ENCODE measurements at places on chromosomes 11 and 22.

DNA sequence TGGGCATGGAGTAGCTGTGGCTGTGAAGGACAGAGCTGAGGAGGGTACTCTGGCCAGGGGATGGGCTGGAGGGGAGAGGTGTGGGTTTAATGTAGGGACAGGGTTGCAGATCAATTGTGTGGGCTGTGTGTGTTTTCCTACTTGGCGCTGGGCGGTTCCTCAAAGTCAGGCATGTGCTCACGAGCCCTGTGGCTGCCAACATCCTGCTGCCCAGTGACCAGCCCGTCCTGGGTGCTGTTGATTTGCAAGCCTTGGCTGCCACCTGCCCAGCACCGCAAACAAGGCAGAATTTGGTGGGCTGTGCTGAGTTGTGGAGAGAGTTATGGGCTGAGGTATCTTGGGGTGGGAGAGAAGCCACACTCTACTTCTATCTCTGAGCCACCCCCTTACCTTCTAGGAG lies 69.2 kb downstream of the SCN3B start:
- DNase-seq = no peak

GRCh38 chr22:33666961-33667619 lies 253.2 kb downstream of the LARGE1 start:
- DNase-seq = no peak

- no peak for DNase-seq
These were observed 17.7 kb downstream of the GP1BB start for GRCh38 chr22:19741053-19741452.

GRCh38 chr22:40401532-40401931 lies 31.1 kb downstream of the SGSM3 start:
- no peak for DNase-seq

- DNase-seq = no peak
These were observed 9.7 kb downstream of the MMP3 start for GRCh38 chr11:102833731-102834130.

DNA sequence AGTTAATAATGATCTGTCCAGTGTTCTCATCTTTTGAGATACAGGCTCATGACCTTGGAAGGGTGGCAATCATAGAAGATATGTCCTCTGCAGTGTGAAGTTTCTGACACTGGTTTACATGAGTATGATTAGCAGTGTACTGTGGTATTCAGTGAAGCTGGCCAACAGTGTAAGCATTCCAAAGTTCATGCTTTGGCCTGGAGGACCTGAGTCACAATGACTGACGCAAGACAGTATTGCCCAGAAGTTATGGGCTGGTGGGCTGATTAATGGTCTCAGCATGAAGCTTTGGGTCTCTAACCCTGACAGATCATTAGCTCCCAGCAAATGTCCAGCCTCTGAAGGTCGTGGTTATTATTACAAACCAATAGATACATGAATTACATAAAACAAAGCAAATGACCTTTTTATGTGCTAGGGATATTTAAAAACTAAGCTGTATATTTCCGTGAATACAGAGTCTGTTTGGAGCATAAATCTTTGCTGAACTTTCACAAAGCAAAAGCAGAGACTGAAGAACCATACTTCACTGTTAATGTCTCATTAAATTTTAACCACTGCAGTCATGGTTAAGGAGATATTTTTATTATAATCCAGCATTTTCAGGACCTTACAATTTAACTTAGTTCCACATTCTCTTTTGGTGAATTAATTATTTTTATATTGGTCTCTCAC lies 28.3 kb upstream of the USP47 start:
- DNase-seq = no peak

DNA sequence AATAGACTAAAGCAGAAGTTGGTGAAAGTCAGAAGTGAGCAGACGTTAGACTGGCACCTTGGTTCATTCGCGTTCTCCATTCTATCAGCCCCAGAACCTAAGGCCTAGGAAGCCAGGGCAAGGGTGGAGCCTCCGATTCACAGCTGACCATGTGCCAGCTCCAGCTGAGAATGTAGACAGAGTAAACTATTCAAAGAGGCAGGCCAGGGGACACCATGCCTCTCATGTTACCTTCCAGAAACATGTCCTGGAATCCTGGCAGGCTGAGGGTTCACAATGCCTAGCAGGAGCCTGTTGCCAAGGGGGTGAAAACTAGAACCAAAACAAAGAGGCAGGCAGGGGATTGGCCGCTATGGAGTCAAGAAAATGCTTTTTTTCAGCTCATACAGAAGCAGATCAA lies 224.4 kb upstream of the POU2AF2 start:
- no peak for DNase-seq

- no peak for DNase-seq
These were observed 22.6 kb upstream of the APLP2 start for GRCh38 chr11:130047141-130047540.

DNA sequence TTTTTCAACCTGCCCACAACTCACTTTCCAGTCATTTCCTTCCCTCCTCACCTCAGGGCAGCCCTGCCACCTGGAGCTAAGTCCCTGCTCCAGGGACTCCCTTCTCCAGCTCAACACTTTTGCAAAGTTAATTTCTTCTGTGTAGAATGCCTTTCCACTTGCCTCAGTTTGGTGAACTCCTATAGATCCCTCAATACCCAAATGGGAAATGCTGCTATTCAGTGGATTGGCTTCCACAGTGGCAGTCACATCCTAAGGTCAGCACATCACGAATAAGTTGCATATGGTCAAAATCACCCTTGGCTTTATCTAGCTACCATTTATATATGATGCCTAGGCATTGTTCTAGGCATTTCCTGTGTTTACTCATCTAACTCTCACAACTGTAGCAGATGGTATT lies 23.6 kb downstream of the GDPD5 start:
- DNase-seq = no peak

- no peak for DNase-seq
These were observed 17.0 kb upstream of the MYRF start for GRCh38 chr11:61735391-61735790.

DNA sequence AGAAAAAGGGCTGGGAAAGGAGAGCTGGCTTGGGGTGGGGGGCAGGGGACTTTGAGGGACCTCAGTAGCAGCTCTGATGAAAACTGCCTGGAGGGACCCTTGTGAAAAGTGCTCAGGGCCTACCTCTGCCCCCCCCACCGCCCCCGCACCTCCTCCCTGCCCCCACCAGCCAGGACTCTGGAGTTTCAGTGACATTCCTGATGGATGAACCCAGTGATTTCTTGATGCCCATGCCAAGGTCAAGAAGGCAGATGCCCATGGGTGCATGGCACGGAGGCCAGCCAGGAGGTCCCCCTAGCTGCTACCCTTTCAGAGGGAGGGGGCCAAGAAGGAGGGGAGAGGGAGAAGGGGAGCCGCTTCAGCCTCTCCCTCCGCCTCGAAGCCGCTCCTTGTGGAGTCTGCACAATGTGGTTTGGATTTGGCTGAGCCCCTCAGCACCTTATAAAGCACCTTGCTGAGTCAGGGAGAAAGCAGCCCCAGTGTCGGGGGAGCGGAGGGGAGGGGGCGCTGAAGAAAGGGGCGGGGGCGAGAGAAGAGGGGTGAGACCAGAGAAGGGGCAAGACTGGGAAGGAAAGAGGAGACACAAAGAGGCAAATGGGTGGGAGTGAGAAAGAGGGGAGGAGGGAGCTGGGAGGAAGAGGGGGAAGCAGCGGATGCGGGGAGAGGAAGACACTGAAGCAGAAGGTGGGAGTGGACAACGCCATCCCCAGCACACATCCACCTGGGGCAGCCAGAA lies 2.1 kb upstream of the CLCF1 start:
- no peak for DNase-seq

GRCh38 chr11:70541176-70541575 lies 142.8 kb downstream of the CTTN start:
- no peak for DNase-seq
